ENCODE measurements at places on chromosomes 3 and 15.

- no peak for DNase-seq
These were observed 210.3 kb downstream of the ULK4 start for GRCh38 chr3:41751597-41751996.

GRCh38 chr15:51991141-51991540, 19.6 kb upstream of the LEO1 start:
- no peak for DNase-seq

DNA sequence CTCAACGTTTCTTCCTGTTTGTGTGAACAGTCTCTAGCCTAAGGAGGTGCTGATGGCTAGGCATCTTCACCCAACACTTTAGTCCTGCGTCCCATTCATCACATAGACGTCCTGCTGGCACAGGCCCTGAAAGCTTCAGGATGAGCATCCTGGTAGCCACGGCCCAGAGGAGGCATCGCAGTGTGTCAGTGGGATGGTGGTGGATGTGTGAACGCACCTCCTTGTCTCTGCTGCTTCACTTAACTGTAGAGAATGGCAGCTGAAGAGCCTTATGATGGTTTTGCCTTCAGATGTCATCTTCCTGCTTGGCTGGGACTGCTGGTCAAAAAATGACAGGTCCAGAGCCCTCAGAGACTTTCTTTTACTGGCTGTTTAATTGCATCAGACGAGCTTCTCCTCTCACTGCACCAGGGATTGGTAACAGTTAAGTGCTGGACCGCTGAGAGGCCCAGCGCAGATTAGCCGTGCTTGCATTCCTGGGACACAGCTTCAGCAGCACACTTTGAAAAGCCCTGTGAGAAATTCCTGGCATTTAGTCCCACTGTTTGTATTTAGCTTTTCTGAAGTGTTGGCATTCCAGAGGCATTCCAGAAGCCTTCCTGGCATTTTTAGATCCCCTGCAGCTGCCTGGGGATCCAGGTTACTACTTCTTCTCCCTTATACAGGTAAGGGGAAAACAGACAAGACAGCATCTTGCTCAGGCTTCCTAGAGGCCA, 132.4 kb upstream of the PLXNA1 start:
- no peak for DNase-seq

GRCh38 chr3:66381626-66382025, 119.2 kb downstream of the LRIG1 start:
- DNase-seq = no peak

Data from head of caudate nucleus (tissue), 42 donors.